Stimulated activated CD8-positive, alpha-beta memory T cell treated with anti-CD3 and anti-CD28 coated beads, Interleukin-7, amount 100 ng/mL, for 24 hours (primary cell): ENCODE measurements at places on chromosomes 6 and 20.

DNA sequence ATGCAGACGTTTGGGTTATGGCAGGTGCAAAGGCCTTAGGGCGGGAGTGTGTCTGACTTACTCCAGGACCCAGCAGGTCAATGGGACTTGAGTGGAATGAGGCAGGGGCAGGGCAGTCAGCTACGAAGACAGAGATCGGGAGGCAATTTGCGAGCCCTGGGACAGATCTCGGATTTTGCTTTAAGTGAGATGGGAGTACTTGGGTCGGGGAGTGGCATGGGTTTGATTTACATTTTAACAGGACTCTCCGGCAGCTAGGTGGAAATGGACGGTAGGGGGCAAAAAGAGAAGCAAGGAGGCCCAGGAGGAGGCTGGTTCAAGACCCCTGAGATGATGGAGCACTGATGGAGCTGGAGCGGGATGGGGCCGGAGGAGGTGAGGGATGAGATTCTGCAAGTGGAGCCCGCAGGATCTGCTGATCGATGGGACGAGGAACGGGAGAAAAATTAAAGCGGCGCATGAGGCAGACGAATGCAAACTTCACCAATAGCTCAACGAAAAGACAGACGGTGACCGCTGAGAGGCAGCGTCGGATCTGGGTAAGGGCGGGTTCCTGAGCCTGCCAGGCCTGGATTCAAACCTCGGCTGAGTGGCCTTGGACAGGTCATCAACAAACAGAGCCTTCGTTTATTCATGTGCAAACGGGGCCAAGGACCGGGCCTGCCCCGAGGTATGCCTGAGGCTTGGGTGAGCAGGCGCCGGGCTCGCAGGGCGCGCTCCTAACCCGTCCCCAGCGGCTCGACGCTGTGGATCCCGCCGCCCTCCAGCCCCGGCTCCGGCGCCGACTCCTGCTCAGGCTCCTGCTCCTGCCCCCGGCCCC is 756 bp upstream of the RBCK1 start:
- peak; percentile 24 for DNase-seq

GRCh38 chr6:89297695-89298351 is 17.3 kb downstream of the GABRR2 start:
- no peak for DNase-seq

- no peak for DNase-seq
Measured at GRCh38 chr6:69868961-69869360, 2.6 kb downstream of the COL19A1 start.

DNA sequence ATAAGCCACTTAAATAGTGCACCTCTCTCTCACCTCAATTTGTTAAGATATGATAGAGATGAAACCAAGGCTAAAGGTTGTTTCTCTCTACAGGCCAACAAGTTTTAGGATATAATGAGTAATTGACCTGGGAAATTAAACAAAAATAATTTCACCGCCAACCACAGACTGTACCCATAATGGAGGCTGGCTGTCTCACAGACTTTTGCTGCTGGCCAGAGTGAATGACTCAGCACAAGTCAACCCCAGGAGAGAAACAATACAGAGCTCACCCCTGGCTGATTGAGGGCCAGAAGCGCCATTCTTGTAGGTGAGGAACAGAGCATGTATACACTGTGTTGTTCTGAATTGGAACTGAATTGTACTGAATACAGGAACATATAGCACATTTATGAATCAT is 99.9 kb downstream of the CAP2 start:
- DNase-seq = no peak

- no peak for DNase-seq
Measured at GRCh38 chr6:18161431-18161830, 6.2 kb downstream of the KDM1B start.

GRCh38 chr20:17969884-17970409 is 1.1 kb downstream of the MGME1 start:
- DNase-seq = no peak

- no peak for DNase-seq
Measured at GRCh38 chr20:47253872-47254271, 102.6 kb downstream of the ZMYND8 start.

- DNase-seq = no peak
Measured at GRCh38 chr6:106609699-106610098, 19.6 kb downstream of the RTN4IP1 start.

GRCh38 chr6:169190970-169191369 is 62.7 kb downstream of the THBS2 start:
- no peak for DNase-seq

GRCh38 chr20:8647961-8648441 is 420.9 kb upstream of the PLCB4 start:
- DNase-seq = no peak

DNA sequence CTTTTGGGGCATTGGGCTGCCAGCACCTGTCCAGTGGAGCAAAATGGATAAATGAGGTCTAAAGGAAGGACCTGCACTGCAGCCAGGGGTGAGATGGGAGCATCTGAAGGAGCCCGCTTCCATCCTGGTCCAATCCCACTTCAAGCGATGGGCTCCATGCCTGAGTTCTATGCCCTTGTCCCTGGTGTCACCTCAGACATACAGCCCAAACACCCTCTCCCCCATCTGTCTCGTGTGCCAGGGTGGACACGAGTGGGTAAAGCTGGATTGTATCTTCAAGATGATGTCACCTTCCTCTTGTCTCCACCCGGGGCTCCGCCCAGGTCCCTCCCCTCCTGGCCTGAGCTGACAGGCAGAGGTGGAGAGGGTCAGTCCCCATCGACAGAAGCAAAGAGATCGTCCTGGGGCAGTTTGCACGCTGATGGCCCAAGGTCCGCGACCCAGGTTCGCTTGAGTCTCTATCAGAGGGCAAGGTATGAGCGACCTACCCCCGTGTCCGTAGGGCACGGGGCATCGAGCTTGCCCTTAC is 544 bp downstream of the SMIM29 start:
- no peak for DNase-seq

DNA sequence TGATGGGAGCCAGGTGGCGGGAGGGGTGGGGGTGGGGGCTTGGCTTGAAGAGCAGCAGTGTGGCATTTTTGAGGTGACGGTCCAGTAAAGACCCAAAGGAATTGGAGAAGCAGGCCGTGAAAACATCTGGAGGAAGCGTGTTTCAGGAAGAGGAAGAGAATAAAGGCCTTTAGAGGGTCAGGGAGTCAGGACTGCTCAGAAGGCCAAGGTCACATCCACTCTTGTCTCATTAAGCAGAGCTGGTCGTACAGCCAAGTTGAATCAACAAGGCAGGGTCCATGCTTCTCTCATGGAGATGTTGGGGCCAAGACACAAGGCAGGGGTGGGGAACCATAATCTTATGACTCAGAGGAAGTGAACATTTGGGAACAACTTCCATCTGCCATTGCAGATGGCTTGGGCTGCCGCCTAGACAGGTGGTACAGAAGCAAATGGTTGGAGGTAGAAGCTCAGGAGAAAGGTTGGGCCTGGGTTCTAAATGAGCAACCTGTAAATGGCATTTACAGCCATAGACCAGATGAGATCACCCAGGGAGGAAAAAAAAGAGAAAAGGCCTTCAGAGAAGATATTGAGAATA is 179.6 kb downstream of the TTLL2 start:
- DNase-seq = no peak

DNA sequence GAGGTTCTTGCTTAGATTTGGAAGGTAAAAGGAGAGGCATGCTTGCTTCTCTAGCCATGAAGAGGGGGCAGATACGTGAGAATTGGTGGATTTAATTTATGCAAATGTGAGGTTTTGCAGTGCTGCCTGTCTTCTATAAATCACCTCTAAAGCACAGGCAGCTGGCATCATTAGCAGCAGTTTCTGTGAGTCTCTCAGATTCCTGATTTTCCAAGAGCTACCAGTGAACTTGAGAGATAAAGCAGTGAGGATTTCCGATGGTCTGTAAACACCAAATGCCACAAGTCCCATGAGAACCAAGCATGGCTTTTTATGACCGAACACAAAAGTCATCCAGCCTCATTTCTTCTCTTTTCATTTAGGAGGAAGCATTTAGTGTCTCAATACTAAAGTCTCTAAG is 3.2 kb upstream of the SIRPB2 start:
- no peak for DNase-seq

GRCh38 chr6:134074151-134075055 is 22.0 kb upstream of the SLC2A12 start:
- no peak for DNase-seq

GRCh38 chr6:130679684-130680083 is 147.5 kb upstream of the SMLR1 start:
- DNase-seq = no peak

DNA sequence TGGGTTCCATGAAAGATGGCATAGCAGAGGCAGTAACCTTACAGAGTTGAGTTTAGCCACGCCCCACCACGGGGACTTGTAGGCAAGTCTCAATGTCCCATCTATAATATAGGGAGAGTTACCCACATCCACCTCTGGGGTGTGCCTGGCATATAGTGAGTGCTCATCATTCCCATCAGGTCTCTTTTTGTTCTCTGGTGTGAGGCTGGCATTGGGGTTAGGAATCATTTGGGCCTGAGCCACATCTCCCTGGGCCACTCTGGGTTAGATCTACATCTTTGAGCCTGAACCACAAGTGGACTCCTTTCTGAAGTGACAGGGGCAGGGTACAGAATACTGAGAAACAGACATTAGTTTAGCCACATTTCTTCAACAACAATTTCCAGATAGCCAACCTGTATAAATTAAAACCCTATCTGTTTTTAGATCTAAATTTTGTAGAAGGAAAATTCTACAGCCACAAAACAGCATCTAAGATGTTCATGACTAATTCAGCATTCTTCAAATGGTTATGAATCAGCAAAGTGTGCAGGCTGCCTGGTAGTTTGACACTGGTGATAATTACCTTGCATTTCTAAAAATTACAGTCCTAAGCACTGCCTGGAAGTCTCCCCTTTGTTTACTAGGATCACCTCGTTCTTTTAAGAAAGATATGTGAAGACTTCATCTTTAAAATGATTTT is 20.1 kb downstream of the RNF24 start:
- DNase-seq = no peak

- DNase-seq = no peak
Measured at GRCh38 chr6:2563635-2564034, 187.1 kb downstream of the MYLK4 start.

- DNase-seq = no peak
Measured at GRCh38 chr6:134340179-134340975, 22.5 kb upstream of the SGK1 start.

- no peak for DNase-seq
Measured at GRCh38 chr6:18342223-18342622, 44.9 kb upstream of the RNF144B start.

- DNase-seq = no peak
Measured at GRCh38 chr6:167125410-167125809, 2.5 kb downstream of the CCR6 start.

GRCh38 chr6:109782491-109782999 is 91.4 kb downstream of the FIG4 start:
- DNase-seq = no peak

- no peak for DNase-seq
Measured at GRCh38 chr6:156982168-156982567, 205.0 kb downstream of the ARID1B start.

- no peak for DNase-seq
Measured at GRCh38 chr6:37454420-37455140, 21.6 kb downstream of the CMTR1 start.

GRCh38 chr20:56171087-56172012 is 77.2 kb upstream of the MC3R start:
- no peak for DNase-seq

DNA sequence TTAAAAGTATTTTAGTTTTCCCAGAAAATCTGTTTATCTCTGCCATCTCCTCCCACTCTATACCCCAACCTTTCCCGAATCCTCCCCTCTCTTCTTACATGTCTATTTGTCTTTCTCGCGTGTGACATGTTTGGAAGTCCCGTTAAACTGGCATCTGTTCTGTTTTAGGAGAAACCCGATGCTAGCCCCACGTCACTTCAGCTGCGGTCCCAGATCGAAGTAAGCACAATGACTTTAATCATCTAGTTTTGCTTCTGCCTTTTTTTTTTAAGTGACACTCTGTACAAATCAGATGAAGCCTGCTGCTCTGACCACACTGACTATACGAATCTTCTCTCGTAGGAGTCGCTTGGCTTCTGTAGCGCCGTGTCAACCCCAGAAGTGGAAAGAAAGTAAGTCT is 97.4 kb downstream of the SASH1 start:
- DNase-seq = no peak

DNA sequence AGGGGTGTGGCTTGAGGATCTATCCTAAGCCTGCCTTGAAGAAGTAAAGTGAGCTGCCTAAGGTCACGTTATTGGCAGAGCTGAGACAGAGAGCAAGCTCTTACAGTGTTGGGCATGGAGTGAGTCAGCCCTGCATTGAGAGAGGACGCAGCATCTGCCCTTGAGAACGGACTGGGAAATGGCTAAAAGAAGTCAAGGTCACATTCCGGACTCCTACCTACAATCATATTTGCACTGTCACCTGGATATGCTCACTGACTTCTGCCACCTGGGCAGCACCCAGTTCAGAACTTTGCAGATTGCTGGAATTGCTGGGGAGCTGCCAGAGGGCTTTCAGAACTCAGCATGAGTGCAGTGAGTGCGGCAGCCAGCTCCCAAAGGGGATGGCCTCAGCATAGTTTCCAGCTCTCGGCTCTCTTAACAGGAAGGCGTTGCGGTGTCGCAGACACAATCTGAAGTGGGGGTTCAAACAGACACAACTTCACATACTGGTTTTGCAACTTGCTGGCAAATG is 199.3 kb upstream of the SGK1 start:
- no peak for DNase-seq

DNA sequence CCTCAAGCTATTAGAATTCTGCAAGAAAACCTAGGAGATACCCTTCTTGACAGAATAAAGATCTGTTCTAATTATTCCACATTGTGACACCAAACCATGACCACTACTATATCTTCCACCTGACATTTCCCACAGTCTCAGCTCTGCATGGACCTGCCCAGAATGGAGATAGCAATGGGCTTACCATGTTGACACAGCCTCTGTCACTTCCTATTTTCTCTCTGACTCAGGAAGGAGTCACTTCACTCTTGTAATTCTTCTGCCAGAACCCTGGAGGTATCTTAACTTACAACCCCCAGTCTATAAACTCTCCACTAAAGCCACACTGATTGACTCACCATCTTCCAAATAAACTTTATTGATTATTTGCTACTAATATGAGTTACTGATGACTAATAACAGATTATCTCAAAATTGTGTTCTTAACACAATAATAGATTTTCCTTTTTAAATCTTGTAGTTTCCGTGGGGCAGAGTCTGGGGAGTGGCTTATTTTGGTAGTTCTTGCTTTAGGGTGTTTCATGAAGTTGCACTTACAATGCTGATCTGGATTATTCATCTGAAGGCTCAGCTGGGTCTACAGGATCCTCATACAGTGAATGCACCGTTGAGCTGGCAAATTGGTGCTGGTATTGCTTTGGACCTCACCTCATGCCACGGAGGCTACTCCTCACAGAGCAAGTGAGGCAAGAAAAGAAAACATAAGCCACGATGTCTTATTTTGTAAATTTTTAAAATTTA is 869.9 kb downstream of the KIF16B start:
- DNase-seq = no peak
